HCT116 (cell line): ENCODE measurements at places on chromosomes 3 and 15. TPM values are rescaled to one million over a fixed set of nuclear protein-coding genes. Genes with fewer than 3 reads are reported as not detected.

NMNAT3 gene
- total RNA-seq, result 5.7 TPM

- H3K4me1 ChIP-seq, result no peaks in the 10 kb centered on the region
- H3K36me3 ChIP-seq, result no peaks in the 10 kb centered on the region
- no peak overlapping the region for H3K27ac ChIP-seq
- DNase-seq, result no peak
Observed at GRCh38 chr3:144810160-144810559, 838.5 kb downstream of the DIPK2A start.

DNA sequence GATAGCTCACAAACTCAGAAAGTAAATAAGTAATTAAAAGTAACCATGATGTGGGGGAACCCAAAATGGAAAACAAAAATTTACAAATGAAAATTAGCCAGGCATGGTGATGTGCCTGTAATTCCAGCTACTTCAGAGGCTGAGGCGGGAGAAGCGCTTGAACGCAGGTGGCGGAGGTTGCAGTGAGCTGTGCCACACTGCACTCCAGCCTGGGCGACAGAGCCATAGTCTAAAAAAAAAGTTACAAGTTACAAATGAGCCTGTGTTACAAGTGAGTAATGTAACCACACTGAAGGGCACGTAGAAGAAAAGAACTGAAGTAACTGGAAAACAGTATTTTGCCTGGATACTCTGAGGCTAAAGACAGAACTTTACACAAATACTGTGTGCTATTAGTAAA lies 11.3 kb downstream of the EXOSC7 start:
- peaks cover 29% of the 10 kb centered on the region; the same call in 1 of the 2 replicates for H3K36me3 ChIP-seq
- peaks cover 13% of the 10 kb centered on the region for H3K4me1 ChIP-seq
- no peak overlapping the region for H3K27ac ChIP-seq
- H3K4me3 ChIP-seq, result no peak overlapping the region
- H3K27me3 ChIP-seq, result no peaks in the 10 kb centered on the region
- DNase-seq, result no peak

DNA sequence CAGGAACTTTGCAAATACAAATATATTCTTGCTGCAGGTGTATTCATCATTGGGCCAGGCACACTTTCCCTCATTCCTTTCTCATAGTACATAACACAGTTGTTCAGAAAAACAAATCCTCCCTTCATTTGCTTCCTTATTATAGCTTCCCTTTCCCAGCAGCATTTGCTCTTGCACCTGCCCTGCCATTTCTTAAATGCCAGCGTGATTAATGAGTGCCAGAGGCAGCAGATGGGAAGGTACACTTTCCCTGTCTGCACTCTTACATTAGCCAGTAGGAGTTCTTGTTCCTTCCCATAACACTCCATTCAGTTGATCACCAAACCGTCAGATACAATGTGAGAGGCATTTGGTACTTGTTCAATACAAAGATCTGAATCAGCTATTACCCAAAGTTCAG lies 128.5 kb upstream of the GAP43 start:
- H3K36me3 ChIP-seq, result no peaks in the 10 kb centered on the region
- H3K4me3 ChIP-seq, result no peak overlapping the region
- DNase-seq, result no peak

DNA sequence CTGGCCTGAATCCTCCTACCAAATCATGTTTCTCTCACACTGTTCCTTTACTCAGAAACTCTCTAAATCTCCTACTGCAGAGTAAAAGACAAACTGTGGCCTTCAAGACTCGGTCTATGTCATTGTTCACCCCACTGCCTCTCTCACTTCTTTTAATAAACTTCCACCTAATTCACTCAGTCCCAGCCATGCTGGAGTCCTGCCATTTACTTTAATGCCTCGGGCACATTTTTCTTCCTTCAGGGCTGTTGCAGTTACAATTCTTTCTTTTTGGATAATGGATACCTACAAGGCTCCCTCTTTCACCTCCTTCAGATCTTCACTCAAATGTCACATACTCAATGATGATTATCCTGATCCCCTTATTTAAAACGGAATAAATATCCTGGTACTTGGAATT lies 955.6 kb downstream of the ROBO1 start:
- no peaks in the 10 kb centered on the region for H3K4me1 ChIP-seq
- H3K27ac ChIP-seq, result no peak overlapping the region
- no peaks in the 10 kb centered on the region for H3K27me3 ChIP-seq

DNA sequence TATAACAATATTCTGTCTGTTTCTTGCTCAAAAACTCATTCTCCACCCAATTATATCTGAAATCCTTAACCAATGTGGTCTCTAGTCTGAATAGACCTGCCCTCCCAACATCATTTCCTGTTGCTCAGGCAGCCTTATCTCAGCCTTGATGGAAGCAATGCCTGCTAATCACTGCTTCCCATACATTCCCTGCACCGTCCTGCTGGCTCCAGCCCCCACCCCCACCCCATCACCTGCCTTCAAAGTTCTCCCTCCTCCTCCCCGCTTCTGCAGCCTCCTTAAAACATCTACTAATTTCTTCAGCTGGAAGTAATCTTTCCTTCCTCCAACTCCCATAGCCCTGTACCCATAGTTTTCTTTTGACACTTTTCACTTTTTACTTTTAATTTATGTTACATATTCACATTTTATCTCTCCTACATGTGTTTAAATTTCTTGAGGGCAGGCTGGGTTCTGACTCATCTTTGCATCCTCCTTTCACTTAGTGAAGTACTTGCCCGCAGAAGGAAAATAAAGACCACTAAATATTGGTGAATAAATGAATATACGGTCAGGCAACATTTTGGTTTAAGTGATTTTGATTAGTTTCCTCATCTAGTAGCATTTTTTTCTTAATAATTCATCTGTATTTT lies 98.2 kb downstream of the MEIS2 start:
- no peak overlapping the region for H3K27ac ChIP-seq
- DNase-seq, result no peak
- H3K4me3 ChIP-seq, result no peak overlapping the region
- no peaks in the 10 kb centered on the region for H3K4me1 ChIP-seq
- no peaks in the 10 kb centered on the region for H3K36me3 ChIP-seq
- H3K27me3 ChIP-seq, result no peaks in the 10 kb centered on the region

DNA sequence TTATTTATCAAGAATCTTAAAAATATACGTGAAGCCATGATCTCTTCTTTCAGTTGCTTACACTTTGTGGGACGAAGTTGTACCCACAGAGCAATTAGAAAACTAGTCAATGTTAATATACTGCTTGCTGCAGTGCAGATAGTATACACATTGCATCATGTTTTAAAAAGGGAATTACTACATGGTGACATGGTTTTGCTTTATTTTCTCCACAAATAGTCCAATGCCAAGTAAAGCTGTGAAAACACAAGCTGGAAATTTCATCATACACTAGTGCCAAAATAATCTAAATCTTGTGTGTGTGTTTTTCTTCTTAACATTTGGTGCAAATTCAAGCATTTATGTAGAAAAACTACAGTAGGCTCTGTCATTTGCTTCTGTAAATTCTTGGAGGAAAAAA lies 233.0 kb downstream of the EPHA3 start:
- no peaks in the 10 kb centered on the region for H3K27me3 ChIP-seq
- DNase-seq, result no peak
- H3K27ac ChIP-seq, result no peak overlapping the region
- no peaks in the 10 kb centered on the region for H3K36me3 ChIP-seq
- H3K4me3 ChIP-seq, result no peak overlapping the region
- no peaks in the 10 kb centered on the region for H3K4me1 ChIP-seq
